A549 treated with AZD2906 at 1 μM for 4 hours (cell line): ENCODE measurements at places on chromosomes 3 and 15. TPM values are rescaled to one million over a fixed set of nuclear protein-coding genes. Genes with fewer than 3 reads are reported as not detected.

MESP2 gene
- total RNA-seq = 0.09 to 0.83 TPM (median 0.40 TPM) in 5 replicates

FBXW12 gene
- total RNA-seq = not detected in 5 replicates

COLQ gene
- total RNA-seq = 0.17 to 0.33 TPM (median 0.25 TPM) in 5 replicates

LINGO1 gene
- total RNA-seq = 6.7 to 11.6 TPM (median 9.6 TPM) in 5 replicates

CDC25A gene
- total RNA-seq = 8.4 to 9.3 TPM (median 8.9 TPM) in 5 replicates

KPNA1 gene
- total RNA-seq = 50.4 to 61.0 TPM (median 60.2 TPM) in 5 replicates
